ENCODE measurements at places on chromosomes 7 and 10.

DNA sequence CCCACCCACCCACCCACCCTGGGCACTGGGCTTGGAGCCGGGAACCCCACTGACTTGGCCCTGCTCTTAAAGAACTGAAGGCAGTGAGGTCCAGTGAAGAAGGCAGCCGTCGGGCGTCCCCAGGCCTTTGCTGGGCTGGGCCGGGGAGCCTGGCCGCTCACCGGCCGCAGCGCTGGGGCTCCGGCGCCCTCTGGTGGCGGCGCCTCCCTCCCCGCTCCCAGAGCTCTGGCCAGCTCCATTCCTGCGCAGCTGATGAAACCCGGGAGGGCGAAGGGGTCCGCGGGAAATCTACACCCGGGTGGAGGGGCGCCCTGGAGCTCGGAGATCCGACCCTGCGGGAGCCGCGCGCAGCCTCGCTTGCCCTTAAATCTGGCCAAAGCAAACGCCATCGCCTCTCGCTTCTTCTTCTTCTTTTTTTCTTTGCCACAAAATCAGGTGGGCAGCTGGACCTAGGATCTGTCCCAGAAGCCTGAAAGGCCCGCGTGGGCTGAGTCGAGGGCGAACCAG lies 1.7 kb upstream of the CXCL12 start:
- no peak for DNase-seq

- no peak for DNase-seq
Measured at GRCh38 chr10:59628456-59628855, 81.2 kb downstream of the SLC16A9 start.

GRCh38 chr7:31890198-31890597 lies 180.0 kb downstream of the PDE1C start:
- no peak for DNase-seq

DNA sequence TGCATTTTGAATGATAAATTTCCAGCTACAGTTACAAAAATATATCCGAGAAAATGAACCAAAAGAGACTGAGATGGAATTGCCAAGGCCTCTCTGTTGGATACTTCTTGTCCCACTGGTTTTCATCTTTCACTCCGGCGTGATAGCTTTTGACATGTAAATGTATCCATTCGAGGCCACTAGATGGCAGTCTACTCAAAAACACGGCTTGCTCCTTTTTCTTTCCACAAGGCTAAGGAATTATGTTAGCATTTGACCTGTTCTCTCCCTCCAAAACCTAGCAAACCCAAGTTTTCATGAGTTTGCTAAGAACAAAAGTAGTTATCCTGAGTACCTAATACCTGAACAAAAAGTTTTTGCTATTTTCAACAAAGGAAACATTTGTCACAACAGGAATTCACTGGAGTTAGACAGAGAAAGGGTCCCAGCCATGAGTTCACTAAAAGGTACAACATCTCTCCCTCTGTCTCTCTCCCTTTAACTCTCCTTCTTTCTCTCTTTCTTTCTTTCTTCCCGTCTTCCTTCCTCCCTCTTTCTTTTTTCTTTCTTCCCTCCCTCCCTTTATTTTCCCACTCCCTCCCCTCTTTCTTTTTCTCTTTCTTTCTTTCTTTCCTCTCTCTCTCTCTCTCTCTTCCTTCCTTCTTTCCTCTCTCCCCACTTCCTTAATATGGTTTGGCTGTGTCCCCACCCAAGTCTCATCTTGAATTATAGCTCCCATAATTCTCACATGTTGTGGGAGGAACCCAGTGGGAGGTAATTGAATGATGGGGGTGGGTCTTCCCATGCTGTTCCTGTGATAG lies 207.9 kb upstream of the MYO3A start:
- no peak for DNase-seq
